ENCODE measurements at places on chromosomes 12 and 14.

GRCh38 chr12:76717314-76717713 lies 46.6 kb upstream of the ZDHHC17 start:
- no peak for DNase-seq

- DNase-seq, result no peak
These were observed 139.9 kb downstream of the TTC7B start for GRCh38 chr14:90676356-90676755.

- no peak for DNase-seq
These were observed 63.1 kb upstream of the FGD4 start for GRCh38 chr12:32336261-32336660.

DNA sequence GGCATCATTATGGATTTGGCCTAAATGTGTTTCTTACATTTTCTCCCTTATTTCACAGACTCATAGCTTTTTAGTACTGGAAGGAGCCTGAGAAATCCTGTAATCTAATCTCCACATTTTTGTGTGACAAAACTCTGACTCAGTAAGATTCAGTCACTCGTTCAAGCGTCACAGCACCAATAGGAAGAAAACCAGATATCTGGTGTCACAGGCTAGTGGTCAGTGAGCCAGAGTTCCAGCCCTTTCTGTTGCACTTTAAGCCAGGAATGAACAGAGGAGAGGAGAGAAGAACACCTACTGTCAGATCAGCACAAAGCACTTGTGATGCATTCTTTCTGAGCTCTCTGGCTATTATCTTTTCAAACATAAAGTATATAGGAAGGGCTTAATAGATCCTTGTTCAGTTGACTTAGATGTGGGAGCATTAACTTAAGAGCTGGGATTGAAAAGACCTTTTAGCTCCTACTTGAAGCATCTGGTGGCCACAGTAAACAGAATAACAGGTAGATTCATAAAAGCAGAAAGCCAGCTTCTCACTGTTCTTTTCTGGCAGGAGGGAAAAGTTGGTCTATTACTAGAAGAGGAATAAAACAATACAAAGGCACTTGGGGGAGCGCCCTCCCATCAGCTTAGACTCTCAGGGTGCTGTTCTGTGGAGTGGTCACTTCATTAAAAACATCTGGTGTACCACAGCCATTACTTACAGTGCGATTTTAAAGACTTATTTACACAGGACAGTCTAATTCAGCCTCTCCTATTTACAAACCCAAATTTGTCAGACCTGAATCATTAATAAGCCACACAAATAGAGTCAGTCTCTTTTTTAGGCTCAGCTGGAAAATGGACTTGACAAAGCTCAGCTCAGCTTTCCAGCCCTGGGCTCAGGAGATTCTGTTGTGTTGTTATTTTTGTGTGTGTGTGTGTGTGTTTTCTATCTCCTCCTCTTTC lies 12.2 kb upstream of the NID2 start:
- DNase-seq, result no peak

DNA sequence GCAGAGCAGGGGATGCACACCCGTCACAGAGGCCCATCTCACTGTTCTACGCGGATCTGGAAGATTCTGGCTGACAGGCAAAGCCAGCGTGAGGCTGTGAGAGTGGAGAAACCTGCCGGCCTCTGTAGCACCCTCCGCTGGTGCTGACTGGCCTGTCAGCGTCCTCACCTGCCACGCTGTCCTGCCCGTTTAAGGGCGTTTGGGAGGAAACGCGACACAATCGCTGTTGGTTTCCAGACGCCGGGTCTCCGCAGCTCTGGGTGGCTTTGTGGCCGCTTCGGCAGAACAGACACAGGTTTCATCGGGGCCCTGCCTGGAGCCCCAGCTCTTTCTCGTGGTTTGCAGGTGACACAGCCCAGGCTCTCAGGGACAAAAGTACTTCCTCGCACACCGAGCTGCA lies 70.6 kb downstream of the NOC4L start:
- DNase-seq, result no peak

DNA sequence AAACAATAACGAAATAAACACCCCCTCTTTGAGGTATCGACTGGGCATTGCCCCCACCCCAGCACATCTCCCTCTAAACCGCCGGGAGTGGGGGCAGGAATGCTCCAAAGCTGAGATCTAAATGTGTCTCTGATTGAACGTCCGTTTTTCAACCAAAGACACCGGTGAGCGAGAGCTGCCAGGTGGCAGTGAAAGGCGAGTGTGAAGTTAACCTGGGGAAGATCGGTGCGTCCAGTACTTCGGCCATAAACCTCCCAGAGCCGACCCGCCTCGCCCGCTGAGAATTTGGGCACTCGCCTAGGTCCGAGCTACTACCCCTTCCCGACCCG lies 625 bp downstream of the ANGEL1 start:
- DNase-seq, result no peak

DNA sequence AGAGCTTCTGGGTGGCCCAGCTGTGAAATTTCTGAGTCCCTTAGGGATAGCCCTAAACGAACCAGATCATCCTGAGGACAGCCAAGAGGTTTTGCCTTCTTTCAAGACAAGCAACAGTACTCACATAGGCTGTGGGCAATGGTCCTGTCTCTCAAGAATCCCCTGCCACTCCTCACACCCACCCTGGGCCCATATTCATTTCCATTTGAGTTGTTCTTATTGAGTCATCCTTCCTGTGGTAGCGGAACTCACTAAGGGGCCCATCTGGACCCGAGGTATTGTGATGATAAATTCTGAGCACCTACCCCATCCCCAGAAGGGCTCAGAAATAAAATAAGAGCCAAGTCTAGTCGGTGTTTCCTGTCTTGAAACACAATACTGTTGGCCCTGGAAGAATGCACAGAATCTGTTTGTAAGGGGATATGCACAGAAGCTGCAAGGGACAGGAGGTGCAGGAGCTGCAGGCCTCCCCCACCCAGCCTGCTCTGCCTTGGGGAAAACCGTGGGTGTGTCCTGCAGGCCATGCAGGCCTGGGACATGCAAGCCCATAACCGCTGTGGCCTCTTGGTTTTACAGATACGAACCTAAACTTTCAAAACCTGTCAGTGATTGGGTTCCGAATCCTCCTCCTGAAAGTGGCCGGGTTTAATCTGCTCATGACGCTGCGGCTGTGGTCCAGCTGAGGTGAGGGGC lies 38.9 kb downstream of the DAD1 start:
- DNase-seq, result no peak

DNA sequence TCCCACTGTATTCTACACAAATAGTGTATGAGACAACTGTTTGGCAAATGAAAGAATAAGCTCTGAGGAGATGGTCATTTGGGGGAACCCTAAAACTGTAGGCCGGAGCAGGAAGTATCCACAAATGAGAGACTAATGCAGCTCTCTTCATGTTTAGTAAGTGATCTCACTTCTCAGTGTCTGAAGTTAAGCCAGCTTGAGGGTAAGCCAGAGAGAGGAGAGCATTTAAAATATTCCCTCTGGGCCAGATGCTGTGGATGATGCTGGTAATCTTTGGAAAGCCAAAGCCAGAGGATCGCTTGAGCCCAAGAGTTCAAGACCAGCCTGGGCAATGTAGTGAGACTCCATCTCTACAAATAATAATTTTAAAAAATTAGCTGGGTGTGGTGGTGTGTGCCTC lies 130.6 kb upstream of the SINHCAF start:
- DNase-seq, result no peak

GRCh38 chr12:50212071-50212467 lies 44.9 kb upstream of the CERS5 start:
- DNase-seq, result no peak

DNA sequence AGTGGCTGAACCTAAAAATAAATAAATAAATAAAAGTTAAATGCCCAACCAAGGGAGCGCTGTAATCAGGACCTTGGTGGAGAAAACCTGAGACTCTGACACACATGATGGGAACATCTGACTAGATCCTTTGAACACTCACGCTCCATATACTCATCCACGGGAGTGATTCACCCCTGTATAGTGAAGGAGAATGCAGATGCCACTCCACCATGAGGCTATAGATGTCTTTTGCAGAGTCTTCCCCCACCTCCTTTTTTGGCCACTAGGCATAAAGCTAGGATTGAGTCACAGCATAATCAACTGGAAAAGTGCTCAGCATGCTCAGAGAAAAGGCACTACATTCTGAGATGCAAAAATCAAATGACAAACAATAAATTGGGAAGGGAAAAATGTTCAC lies 19.0 kb downstream of the ADAM20 start:
- DNase-seq, result no peak

- DNase-seq, result no peak
These were observed 13.2 kb downstream of the OTX2 start for GRCh38 chr14:56797003-56797568.

GRCh38 chr14:102442241-102443211 lies 67.0 kb downstream of the ANKRD9 start:
- DNase-seq, result no peak

All from stimulated activated CD8-positive, alpha-beta memory T cell treated with anti-CD3 and anti-CD28 coated beads, Interleukin-15, amount 100 ng/mL, for 4 hours (primary cell).